Brain (organoid and tissue), 16 donors: ENCODE measurements at places on chromosomes 16 and 17.

GRCh38 chr16:61413021-61413420 lies 623.2 kb downstream of the CDH8 start:
- DNase-seq = no peak

GRCh38 chr16:58127033-58127556 lies 2.1 kb downstream of the CFAP20 start:
- DNase-seq = peak; percentile 73

GRCh38 chr17:51992864-51993416 lies 165.6 kb downstream of the CA10 start:
- DNase-seq = peak; percentile 16

DNA sequence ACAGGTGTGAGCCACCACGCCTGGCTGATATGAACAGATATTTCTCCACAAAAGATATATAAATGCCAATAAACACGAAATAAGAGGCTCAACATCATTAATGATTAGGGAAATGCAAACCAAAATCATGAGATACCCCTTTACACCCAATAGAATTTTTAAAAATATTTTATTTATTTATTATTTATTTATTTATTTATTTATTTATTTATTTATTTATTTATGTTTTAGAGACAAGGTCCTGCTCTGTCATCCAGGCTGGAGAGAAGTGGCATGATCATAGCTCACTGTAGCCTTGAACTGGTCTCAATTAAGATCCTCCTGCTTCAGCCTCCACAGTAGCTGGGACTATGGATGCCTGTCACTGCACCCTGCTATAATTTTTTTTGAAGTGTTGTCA lies 30.8 kb downstream of the APPBP2 start:
- DNase-seq = no peak

GRCh38 chr17:17750881-17751280 lies 69.6 kb downstream of the RAI1 start:
- DNase-seq = no peak

GRCh38 chr17:50697062-50697461 lies 10.7 kb downstream of the ANKRD40 start:
- DNase-seq = no peak

DNA sequence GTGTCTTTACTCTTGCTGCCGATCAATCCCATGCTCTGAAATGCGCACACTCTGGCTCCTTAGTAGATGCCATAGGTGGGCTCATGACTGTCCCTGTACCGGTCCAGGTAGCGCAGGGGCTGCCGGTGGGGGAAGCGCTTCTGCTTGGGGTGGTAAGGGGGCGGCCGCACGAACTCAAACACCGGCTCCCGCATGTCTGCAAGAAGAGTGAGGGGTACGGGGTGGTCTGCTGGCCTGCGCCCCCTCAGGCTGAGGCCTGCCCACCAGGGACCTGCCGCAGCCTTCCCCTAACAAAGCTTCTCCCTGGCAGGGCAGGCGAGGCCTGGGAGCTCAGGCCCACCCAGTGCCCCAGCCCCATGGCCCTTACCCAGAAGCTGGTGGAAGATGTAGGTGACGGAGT lies 2.0 kb upstream of the TRIM65 start:
- DNase-seq = no peak

- no peak for DNase-seq
Observed at GRCh38 chr17:31722251-31723056, 136.6 kb downstream of the COPRS start.

- no peak for DNase-seq
Observed at GRCh38 chr17:67272312-67273047, 27.5 kb upstream of the HELZ start.

- DNase-seq = peak; percentile 88
Observed at GRCh38 chr17:41665566-41666236, 23.0 kb upstream of the EIF1 start.

DNA sequence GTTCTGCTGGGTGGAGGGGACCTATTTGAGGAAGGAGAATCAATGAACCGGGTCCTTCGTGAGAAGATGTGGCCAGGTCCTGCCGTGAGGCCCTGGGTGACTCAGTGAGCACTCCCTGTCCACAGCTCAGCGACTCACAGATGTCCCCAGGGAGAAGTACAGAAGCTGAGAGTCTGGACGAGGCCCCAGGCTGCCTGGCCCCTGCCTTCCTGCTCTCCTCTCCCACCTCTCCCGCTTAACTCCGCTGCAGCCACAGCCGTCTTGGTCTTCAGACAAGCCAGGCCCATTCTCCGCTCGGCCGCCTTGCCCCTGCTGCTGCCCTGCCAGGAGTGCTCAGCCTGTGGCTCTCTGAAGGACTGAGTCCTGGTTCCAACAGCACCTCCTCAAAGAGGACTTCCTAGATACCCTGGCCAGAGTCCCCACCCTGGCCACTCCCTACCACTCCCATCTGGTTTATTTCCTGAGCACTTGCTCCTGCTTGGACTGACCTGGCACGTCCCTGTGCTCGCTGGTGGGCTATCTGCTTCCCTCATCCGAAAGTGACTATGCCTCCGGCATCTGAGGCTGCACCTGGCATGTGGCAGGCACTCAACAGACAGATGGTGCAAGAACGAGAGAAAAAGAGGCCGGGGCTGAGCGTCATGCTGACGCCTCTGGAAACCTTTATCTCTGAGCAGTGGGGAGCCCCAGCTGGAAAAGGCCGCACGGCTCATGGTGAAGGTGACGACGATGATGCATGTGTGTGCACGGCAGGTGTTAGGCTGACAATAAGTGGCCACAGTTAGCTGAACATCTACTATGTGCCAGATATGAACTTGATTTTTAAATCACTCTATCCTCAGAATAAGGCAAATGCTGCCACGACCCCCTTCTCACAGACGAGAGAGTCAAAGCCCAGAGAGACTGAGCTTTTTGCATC lies 9.2 kb upstream of the TNFRSF13B start:
- peak; percentile 45 for DNase-seq

DNA sequence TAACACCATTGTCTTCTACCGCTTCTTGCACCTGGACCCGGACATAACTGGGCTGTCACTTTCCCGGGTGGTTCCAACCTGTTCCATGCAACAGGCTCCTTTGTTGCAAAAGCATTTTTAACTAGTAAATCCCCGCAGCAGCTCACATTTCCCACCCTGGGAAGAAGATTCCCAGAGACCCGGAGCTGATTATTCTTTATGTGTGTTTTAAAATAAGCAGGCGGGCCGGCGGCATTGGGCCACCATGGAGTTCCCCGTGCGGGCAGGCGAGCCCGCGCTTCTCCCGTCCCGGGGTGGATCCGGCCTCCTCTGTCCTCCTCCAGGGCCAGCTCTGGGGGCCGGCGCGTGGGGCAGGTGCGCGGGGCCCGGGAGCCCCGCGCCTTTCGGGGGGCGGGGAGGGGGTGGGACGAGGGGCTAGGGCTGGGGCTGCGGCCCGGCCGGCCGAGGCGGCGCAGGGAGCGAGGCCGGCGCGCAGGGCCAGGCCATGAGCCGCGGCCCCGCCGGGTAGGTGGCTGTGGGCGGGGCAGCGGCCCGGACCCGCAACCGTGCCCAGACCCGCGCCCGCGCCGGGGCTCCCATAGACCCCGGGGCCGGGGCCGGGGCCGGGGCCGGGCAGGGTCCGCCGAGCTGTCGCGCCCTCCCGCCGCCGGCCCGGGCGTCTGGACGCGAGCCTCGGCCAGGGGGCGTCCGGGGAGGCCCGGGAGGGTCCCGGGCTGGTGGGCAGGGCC lies 1.7 kb downstream of the CRAMP1 start:
- DNase-seq = no peak

DNA sequence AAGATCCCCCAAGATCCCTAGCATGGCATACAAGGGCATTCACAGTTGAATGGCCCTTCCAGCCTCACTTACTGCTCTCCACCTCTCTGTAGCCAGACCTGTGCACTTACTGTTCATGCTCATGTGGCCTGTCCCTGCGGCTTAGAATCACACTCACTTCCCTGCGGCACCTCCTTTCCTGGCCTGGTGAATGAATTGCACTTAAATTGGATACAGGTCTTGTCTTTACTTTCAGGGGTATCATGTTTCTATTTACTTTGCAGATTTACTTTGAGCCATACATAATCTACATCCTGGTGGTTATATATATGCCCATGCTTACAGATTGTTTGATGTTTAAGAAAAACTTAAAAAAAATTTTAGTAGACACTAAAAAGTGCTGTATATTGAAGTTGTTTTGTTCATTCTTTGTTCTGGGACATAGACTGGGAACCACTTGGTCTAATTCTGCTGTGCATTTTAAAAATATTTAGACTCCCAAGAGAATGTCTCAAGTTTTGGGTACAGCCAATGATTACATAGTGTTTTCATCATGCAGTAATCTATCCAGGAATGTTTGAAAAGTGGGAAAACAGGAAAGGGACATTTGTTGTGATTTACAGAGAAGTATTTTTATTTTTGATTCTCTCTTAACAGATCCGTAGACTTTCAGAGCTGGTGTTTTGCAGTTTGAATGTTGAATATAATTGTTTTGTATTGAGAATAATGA lies 63.9 kb downstream of the NUP88 start:
- no peak for DNase-seq

- peak; percentile 78 for DNase-seq
Observed at GRCh38 chr17:40026816-40027613, 11.8 kb downstream of the CSF3 start.

DNA sequence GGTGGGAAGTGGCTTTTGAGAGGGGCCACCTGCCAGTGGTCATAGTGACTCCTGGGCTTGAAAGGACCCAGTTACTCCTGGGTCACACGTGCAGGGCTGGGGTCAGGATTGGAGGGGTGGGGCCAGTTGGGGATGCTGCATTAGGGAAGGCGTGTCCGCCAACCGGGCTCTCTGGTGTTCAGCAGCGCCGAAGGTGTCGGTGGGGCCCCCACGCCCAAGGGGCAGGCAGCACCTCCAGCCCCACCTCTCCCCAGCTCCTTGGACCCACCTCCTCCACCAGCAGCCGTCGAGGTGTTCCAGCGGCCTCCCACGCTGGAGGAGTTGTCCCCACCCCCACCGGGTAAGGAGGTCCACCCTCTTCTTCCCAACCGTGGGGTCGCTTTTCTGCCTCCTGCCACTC lies 9.5 kb downstream of the ABI3 start:
- DNase-seq = no peak

DNA sequence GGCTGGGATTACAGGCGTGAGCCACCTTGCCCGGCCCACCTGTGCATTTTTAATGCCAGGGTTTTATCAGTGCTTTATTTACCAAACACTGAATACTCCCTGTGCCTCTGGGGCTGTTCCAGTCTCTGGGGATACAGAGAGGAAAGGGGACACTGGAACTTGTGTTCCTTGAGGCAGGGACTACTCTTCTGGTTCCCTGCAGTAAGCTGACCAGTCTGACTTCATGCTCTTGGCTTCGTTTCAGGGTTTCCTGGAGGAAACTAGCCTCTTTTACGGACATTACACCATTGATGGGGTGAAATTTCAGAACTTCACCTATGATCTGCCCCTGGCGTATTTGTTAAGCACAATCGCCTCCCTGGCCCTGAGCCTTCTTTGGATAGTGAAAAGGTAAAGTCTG lies 37.4 kb upstream of the COQ7 start:
- no peak for DNase-seq

- no peak for DNase-seq
Observed at GRCh38 chr17:62017912-62018311, 47.2 kb downstream of the MED13 start.

- DNase-seq = no peak
Observed at GRCh38 chr16:24270721-24271442, 14.7 kb downstream of the CACNG3 start.

- DNase-seq = no peak
Observed at GRCh38 chr17:48597778-48598631, 4.4 kb upstream of the HOXB5 start.

DNA sequence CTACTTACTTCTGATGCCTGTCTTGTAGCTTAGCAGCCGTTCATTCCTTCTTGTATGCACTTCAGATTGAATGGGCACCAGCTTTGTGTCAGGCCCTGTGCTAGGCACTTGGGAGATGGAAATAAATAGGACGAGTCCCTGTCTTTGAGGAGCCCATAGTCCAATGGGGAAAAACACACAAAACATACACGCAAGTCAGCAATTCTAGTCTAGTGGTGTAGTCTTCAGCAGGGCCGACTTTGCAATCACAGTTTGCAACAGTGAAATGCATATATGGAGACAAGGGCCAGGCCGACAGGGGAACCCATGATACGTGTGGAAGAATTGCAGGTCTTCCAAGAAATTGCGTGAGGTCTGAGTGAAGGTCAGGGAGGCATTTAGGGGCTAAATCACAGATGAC lies 262.6 kb downstream of the MAF start:
- DNase-seq = no peak

DNA sequence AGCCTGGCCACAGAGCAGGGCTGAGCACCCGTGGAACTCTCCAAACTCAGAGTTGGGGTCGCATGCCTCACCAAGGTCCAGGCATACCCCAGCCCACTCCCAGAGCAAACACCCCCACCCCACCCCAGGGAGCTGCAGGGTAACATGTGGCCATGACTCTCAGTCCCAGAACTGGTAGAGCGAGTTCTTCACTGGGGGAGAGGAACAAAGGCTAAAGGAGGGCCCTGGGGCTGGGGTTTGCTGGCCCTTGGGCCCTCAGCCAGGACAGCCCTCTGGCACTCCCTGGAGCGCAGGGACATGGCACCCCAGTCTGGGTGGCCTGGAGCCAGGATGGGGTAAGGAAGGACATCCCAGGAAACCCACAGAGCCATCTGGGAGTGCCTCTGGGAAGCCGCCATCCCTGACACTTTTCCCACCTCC lies 4.2 kb downstream of the HID1 start:
- DNase-seq = no peak

DNA sequence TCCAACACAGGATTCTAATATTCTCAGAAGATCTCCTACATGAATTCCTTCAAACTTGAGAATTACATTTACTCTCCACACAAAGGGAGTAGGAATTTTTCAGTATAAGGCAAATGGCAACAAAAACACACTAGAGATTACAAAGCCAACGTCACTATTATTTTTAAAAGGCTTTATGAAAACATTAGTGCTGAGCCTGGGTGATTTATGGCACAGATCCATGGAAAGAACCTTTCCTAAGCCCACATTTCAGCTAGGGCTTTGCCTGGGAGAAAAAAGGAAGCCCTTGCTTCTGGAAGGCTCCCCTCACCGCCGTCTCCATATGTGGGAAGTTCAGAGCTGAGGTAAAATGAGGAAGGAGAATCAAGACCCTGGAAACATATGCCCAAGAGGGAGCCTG lies 499.4 kb upstream of the HSBP1 start:
- no peak for DNase-seq

DNA sequence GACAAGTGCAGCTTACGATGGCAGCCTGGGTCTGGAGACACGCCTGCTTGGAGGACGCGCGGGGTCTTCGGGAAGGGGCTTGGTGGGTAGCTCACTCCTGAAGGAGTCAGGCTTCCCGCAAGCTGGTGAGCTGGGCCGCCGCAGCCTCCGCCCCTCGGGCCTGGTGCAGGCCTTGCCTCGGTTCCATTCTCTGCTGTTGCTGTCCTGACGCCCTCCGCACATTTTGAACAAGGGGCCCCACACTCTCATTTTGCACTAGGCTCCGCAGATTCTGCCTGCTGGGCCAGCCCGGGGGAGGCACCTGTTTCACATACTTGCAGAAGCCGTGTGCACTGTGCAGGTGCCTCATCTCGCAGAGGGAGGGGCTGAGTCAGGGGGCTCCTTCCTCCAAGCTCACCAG lies 31.9 kb upstream of the CBX4 start:
- no peak for DNase-seq

GRCh38 chr16:64012166-64012565 lies 1109.7 kb downstream of the CDH11 start:
- DNase-seq = peak; percentile 9
